CD8-positive, alpha-beta memory T cell (primary cell): ENCODE measurements at places on chromosomes 13 and 19.

DNA sequence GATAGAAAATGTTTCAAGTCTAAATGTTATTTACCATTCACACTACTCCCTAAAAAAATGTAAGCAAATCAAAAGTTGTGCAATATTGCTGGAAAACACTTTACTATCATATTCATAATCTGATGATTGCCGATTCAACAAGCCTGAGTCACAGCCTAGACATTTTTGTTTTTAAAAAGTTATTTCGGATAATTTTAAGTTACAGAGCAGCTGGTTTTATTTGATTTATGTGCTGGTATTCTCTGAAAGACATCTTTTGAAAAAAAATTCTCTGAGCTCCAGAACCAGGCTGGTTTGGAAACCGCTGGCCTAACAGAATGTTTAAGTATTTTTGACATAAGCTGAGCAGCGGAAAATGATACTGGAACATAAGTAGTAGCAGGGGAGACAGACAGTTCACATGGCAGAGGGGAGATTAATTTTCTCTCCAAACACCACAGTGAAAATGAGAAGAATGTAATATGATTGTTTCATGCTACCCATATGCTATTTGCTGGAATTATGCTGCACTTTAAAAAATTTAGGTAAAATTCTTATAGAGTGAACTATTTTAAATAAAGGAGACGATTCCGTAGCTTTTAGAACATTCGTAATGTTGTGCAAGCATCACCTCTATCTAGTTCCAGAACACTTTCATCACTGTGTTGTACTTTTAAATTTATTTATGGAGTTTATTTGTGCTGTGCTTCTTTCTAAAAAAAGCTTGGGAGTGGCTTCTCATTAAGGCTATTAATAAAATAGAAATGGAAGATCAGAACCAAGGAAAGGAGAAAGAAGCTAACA is 36.1 kb downstream of the TBC1D4 start:
- DNase-seq: no peak

GRCh38 chr13:20848203-20848602 is 54.3 kb downstream of the XPO4 start:
- no peak for DNase-seq

GRCh38 chr19:14349426-14349825 is 31.8 kb upstream of the ADGRE5 start:
- no peak for DNase-seq

- no peak for DNase-seq
Measured at GRCh38 chr19:45764475-45764874, 4.6 kb downstream of the SIX5 start.

GRCh38 chr13:78420814-78421213 is 182.5 kb downstream of the POU4F1 start:
- no peak for DNase-seq
